Tibial nerve (tissue), 4 donors: ENCODE measurements at places on chromosomes 5 and 9.

DNA sequence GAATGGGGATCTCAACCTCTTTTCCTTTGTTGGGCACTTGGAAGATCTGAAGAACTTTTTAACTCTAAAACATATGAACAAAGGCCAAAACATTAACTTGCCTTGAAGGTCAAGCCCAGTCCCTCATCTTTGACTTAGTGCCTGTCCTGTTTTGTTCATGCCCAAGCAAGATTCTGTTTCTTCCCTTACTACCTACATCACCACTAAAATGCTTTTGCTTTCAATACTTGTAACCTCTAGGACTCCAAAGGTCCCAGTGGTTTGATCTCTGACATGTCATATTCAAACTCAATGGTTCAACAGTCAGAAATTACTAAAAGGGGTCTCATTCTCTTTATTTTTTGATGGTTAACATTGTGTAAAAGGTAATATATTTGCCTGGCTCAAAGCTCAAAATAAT, 24.0 kb downstream of the GLRX start:
- DNase-seq, result no peak

DNA sequence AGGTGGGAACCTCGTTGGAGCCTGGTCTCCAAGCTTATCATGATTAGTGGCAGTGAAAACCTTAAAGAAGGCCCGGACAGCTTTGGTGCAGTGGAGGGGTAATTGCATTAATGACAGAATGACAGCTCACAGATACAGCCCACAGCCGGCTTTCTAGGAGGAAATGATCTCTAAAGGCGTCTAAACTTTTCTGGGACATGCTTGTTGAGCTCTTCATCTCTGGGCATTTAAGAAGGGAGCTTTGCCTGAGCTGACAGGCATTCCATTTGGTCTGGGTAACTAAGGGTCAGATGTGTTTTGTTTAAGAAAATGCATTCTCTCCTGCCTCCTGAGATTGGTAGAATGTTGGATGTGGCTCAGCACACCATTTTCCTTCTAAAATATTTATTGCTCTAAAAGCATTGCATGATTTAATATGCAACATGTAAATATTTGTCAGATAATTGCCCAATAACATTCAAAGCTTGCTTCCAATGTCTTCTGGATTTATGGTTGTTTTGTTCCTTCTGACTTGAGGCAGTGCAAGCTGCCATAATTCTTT, 4.0 kb downstream of the ANKRD33B start:
- DNase-seq, result no peak

DNA sequence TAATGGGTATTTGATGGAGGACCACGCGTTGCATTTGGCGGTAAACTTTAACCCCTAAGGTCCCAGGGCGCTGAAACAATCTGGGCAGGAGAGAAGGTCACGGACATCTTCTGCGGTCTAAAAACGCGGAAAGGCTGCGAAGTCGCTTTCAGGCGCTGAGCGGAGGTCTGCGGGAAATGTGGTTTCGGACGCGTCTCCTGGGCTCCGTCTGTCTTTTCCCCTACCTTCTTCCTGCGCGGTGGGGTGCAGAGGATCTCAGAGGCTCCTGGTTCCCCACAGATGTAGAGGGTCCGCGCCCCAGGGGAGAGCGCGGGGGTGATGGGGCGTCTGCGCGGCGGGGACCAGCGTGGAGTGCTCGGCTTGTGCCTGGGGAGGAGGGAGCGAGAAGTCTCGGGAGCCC, 58.4 kb downstream of the ZNF510 start:
- no peak for DNase-seq

GRCh38 chr5:173872957-173873305, 15.2 kb upstream of the CPEB4 start:
- DNase-seq, result no peak

GRCh38 chr9:97179616-97180015, 127.8 kb upstream of the CCDC180 start:
- DNase-seq, result no peak

DNA sequence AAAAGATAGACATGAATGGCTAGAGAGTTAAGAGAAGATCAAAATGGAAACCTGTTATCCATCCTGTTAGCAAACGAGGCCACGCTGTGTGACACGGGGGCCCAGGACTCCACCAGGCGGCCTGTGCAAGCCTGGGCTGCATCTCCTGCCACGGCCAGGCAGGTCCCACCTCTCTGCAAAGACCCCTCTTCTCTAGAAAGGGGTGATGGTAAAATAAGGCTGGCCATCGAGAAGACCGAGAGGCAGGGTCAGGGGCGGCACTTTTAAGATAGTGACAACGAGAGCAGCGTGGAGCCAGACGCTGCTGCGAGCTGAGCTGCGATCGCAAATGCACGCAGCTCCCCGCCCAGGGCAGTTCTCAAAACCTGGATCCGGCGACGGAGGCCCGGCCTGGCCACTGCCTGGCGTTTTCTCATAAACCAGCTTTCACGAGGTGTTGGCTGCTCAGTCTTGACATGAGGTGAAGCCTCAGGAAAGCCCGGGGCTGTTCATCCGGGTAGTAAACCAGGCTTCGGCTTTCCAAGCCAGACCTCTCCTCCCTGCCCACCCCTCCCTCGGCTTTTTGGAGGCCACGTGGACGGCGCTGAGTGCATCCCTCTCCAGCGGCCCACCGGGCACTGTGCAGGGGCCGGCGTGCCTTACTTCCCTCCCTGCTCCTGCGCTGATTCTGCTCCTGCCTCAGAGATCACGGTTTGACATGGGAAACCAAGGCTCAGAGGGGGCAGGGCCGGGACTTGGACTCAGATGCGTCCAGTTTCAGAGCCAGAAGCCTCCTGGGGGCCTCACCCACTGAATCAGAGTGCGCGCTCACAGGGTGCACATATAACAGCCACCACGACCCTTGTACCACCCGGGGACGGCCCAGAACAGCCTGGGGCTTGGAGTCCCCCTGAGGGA, 151.6 kb upstream of the PHYKPL start:
- DNase-seq, result no peak

- no peak for DNase-seq
Observed at GRCh38 chr5:73694089-73694488, 68.1 kb downstream of the ARHGEF28 start.

DNA sequence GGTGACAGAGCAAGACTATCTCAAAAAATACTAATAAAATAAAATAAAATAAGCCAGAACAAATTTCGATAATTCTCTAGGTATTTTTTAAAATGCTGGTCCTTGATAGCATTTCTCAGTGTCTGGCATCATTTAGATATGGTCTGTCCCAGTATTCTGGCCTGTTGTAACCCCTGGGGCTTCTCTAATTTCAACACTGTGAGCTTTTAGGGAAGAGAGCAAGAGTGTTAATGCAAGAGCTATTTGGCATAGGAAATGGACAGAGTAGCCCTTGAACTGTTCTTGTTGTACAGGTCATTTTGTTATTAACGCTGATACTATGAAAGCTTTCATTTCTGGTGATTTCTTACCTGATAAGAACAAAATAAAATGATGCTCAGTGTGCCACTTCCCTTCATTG, 112.2 kb upstream of the ZNF608 start:
- no peak for DNase-seq

GRCh38 chr5:135151256-135151655, 117.2 kb upstream of the PITX1 start:
- no peak for DNase-seq

DNA sequence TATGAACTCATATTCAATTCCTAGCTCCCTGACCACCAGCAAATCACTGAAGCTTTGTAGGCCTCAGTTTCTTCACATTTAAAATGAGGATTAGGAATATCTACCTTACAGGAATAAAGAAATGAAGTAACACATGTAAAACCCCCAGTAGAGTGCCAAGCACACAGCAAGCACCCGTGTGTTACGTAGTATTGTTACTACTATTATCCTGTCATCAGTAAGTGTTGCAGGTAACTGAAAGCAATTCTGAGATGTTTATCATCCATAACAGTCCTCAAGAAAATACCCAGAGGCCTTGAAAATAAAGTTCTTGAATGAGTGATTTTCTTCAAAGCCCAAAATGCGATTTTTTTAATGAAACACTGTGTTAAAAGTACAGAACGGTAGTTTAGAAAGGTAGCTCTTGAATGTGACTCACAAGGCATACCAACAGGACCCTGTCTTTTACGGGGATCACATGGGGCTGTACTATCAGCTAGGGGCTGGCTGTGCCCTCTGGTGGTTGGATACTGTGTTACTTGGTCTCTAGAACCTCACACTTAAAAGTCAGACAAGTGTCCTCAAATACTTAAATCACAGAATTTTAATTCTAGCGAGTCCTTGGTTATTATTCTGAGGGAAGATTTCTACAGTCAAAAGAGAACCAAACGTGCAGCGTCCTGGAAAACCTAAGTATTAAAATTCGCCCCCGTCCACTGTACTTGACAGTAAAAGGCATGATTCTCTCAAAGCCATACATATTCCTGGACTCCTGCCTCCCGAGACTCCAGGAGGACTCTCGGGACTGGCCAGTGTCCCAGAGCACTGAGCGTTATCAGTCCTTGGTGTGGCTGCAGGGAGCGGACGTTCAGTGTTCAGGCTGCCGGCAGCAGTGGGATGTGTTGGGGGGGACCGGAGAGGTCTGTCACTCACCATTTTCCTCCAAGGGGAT, 725 bp downstream of the NDUFB6 start:
- DNase-seq, result peak; percentile 65

DNA sequence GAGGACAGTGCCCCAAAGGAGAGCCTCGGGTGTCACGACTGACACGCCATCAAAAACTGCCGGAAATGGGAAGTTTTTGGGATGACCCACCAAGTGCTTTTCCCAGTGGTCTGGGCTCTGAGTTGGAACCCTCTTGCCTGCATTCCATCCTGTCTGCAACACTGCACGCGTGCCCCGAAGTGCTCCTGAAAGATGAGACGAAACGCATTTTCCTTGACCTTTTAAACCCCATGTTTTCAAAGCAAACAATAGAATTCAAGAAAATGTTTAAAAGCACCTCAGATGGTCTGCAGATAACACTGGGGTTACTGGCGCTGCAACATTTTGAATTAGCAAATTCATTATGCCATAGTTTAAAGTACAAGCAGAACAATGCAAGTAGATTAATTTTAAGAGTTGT, 92.9 kb downstream of the ANKRD18A start:
- no peak for DNase-seq
